Calu3 (cell line): ENCODE measurements at places on chromosomes 4 and X.

- DNase-seq, result no peak
Measured at GRCh38 chr4:52726826-52727580, 24.2 kb downstream of the ERVMER34-1 start.

DNA sequence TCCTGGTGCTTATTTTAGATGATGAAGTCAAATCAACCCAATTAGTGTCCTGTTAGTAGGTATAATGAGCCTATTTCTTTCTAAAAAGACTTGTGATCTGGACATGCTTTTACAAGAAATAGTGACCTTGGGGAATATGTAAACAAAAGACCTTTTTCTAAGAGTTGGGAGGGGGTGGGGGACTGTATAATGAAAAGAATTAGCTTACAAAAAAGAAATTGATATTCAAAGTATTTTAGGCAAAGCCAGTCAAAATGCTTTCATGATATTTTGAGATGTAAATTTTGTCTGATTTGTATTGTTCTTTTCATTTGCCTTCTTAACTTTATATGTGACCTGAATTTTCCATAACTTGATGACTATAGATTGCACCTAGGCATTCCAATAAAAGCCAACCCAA is 114.6 kb downstream of the DCTD start:
- no peak for DNase-seq

GRCh38 chrX:9902656-9903055 is 64.5 kb upstream of the CLDN34 start:
- no peak for DNase-seq

- DNase-seq, result no peak
Measured at GRCh38 chr4:162341533-162341932, 177.7 kb upstream of the FSTL5 start.

DNA sequence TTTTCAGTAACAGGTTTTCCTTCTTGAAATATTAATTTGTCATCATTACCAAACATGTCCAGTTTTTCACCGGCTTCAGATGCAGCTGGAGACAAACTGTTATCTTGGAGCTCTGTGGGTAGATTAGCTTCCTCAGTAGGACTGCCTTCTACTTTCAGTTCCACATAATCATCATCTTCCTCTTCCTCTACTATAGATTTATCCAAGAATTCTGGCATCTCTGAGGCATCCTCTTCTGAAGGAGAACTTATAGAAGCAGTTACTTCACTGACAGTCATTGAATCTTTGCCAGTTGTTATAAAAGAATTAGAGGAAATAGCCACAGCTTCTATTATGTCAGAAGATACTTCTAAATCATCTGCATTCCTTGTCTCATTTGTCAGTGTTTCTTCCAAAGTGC is 162.9 kb downstream of the LRBA start:
- no peak for DNase-seq

GRCh38 chr4:93788712-93789111 is 39.8 kb upstream of the ATOH1 start:
- no peak for DNase-seq

DNA sequence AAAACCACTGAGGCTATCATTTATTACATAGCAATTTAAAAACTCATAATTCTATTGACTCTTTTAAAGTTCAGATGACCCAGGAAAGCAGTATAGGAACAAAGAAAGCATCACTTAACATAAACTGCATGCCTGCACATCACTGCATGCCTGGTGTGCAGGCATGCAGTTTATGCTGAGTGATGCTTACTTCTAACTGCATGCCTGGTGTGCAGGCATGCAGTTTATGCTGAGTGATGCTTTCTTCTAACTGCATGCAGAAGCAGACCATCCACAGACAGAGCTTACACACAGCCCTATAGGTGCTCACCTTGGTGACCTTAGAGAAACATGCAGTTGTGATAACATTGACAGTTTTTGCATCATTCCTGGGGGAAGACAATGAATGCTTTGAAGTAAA is 17.0 kb downstream of the SDAD1 start:
- DNase-seq, result no peak
